ENCODE measurements at places on chromosomes 2 and 18. TPM values are rescaled to one million over a fixed set of nuclear protein-coding genes. Genes with fewer than 3 reads are reported as not detected.

The UBXN2A gene
- total RNA-seq = 13.2 TPM

The BCL2 gene
- total RNA-seq = 20.1 TPM

The RAX gene
- total RNA-seq = 0.07 TPM

The CDH2 gene
- total RNA-seq = 0.47 TPM

DNA sequence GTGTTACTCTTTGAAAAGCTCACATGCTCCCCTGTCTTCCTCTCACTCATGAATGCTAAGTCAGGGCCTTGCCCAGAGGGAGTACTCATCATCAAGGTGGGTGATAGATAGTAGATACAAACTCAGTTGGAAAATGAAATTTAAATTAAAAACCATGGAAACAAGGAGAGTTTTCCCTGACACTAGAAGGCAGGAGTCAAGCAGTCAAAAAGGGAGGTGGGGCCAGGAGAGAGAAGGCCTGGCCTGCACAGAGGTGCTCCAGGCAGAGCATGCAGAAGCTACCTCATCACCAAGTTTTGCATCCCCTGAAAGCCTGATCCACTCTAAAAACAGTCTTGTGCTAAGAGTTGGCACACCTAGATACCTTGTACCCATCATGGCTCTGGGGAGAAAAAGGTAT lies 143.7 kb downstream of the MYO5B start:
- DNase-seq = no peak

GRCh38 chr2:43519643-43520221 lies 76.1 kb downstream of the THADA start:
- DNase-seq = peak; percentile 46

GRCh38 chr2:109554758-109555157 lies 59.0 kb downstream of the SEPTIN10 start:
- DNase-seq = no peak

GRCh38 chr2:106205488-106205887 lies 11.4 kb upstream of the UXS1 start:
- no peak for DNase-seq

DNA sequence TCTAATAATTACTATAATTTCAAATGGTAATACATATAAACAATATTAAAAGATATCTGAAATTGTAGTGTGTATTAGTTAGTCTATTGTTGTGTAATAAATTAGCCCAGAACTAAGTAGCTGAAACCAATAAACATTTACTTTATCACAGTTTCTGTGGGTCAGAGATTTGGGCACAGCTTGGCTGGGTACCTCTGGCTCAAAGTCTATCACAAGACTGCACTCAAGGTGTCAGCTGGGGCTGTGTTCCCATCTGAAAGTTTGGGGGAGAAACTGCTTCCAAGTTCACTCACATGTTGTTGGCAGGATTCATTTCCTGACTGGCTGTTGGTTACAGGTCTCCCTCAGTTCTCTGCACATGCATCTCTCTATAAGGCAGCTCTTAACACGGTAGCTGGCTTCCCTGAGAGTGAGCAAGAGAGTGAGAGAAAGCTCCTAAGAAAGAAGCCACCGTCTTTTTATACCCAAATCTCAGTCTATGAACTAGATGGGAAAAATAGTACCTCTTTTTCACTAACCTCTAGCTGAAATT lies 25.6 kb upstream of the WIPF1 start:
- no peak for DNase-seq

DNA sequence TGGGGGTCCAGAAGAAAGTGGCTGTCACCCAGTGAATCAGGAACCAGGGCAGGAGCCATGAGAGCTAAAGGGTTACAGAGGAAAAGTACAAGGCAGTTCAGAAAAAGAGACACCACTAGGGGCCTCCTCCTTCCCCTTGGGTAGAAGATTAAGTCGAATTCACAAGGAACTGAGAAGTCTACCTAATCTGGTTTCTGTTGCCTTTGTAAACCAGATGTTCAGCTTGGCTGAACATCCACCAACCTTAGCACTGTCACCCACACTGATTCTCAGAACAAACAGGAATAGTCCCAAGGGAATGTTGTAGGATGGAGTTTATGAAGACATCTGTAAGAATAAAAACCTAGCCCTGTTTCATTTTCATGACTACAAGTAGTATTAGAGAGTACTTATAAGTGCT lies 90.4 kb upstream of the NOSTRIN start:
- DNase-seq = no peak

- DNase-seq = peak; percentile 80
Observed at GRCh38 chr2:236670235-236670620, 100.6 kb downstream of the ACKR3 start.

GRCh38 chr2:24816404-24816803 lies 23.2 kb downstream of the CENPO start:
- no peak for DNase-seq

DNA sequence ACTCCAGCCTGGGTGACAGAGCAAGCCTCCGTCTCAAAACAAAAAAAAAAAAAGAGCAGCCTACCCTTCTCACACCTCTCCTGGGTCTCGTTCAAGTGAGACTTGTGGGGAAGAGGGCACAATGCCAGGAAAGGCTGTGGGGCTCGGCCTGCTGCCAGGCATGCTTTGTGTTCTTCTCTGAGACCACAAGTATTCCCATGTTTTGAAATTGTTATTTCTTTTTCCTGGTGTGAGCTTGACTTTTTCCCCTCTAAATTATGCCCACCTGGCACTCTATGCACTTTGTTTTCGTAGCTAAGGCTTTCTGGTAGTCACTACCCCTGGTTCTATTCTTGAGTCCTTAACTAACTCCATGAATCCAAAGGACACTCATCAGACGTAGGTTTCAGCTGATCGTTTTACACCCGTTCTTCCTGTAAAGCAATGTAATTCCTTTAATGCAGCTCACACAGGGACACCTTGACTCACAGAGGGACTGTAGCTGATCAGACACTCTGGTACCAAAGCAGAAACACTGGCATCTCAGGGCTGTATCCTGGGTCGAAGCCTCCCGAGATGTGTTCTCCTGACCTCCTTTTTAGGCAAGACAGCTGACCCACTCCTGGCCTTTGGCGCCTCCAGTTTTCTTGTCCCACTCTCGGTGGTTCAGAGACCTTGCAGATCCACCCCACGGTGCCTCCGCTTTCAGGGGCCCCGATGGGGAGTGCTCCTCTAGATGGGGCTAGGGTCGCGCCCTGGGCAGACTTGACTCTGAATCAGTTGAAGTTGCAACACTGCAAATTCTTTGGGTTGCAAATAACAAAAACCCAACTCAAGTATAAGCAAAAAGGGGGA lies 193.3 kb upstream of the AGAP1 start:
- DNase-seq = no peak

DNA sequence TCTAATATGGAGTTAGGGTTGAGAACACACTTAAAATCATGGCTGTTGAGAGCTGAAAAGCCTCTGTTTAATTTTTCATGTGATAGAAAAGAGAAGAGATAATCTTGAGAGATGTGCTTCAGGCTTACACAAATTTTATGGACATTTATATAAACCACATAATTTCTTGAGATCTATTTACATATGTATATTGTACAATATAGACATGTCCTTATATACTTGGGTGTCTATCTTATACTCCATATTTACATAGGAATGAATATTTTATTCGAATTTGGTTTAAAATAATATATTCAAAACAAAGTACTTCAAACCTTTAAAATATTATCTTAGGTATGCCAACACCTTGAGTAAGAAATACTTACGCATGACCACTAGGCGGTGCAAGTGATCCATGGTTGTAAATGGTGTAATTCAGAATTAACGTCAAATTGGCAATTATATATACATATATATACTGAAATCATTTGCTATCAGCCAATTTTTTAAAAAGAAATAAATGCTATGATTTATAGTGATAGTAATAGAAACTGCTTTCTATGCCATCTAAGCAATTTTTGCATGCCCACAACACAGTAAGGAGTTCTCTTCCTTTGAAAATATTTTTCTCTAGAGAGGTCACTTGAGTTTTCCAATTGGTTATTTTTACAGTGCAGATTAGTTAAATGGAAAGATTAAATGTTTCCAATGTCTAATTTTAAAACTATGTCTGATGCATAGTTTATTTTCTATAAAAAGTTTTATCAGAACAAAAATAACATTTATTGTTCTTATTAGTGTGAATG lies 37.6 kb upstream of the SPAG16 start:
- no peak for DNase-seq

- no peak for DNase-seq
Observed at GRCh38 chr2:171541202-171541887, 19.1 kb downstream of the CYBRD1 start.

DNA sequence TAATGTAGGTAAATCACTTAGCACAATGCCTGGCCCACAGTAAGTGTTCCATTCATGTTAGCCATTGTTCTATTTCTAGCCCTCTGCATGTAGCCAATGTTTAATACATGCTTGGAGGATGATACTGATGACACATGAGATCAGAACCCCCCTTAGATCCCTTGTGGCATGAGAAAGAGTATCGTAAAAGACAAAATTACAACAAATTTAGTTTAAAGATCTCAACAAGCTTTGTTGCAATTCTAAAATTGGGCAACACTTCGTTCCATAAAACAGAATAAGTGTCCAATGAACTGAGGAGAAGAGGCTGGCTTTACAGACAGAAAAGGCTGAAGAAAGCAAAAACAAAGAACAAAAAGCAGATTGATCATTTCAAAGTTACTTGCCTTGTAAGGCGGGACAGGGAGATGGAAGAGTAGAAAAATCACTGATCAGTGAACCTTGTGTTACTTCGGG lies 148.7 kb upstream of the SLC1A4 start:
- DNase-seq = no peak

- DNase-seq = no peak
Observed at GRCh38 chr2:234378440-234378839, 118.4 kb downstream of the ARL4C start.

DNA sequence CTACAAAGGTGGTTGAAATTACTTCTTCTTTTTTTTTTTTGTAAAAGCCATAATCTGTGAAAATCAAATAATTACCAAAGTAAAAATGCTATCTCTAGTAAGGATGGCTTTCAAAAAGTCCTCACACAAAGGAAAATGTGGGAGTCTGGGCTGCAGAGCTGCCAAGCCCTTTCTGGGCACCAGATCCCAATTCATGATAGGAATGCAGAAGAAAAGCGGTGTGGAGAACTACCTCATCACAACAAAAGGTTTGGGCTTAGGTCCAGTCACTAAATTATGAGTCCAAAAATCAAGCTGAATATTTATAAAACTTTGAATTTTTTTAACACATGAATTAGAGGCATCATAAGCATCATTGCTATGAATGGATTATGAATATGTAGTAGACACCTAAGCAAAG lies 30.8 kb upstream of the EPHA4 start:
- no peak for DNase-seq

DNA sequence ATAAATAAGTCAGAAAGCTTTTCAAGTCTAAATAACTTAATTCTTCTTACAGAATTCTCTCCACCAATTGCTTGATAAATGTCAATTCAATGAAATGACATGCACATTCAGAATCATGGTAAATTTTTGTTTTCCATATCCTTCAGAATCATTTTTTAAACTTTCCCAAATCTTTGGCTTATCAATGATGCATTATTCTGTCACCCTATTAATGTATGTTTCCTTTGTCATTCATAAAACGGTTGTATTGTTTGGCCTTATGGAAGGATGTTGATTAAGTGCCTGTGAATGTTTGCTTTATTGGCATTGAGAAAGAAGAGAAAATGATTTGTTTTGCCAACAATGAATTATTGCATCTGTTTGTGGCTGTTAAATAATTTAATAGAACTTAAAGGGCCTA lies 260.9 kb downstream of the PLCL1 start:
- DNase-seq = no peak

DNA sequence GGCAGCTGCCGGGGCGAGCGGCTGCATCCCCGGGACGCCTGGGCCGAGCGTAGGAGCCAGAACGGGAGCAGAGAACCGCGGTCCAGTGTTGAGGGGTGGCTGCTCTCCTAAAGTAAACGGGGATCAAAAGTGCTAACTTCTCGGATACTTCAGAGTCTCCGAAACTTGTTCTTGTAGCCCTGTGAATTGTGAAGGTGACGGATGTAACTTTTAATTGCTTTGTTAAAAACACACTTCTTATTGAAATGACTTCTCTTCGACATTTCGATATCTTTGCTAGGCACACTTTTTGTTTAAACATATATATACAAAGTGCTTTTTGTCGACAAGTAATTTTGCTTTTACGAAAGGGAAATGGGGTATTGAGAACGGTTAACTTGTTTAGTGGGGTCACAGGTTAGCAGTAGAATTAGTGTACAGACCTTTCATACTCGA lies 540 bp downstream of the ATP9B start:
- DNase-seq = no peak

GRCh38 chr2:157838442-157839161 lies 37.5 kb downstream of the ACVR1 start:
- DNase-seq = no peak

DNA sequence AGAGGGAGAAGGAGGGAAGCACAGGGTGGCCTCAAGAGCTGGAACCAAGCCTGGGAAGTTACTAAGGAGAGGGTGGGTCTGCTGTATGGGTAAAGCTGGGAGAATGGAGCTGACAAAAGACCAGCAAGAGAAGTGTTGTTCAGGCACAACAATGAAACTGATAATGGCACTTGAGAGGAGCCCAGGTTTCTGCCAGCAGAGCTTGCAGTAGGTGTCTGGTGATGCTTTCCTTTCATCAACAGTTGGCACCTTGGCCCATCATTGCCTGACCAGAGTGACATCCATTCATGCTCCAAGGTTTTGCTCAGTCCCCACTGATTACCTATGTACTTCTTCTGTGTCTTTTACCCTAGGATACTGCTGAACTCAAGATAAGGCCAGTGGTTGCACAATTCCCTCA lies 92.9 kb upstream of the CXCR4 start:
- DNase-seq = no peak

DNA sequence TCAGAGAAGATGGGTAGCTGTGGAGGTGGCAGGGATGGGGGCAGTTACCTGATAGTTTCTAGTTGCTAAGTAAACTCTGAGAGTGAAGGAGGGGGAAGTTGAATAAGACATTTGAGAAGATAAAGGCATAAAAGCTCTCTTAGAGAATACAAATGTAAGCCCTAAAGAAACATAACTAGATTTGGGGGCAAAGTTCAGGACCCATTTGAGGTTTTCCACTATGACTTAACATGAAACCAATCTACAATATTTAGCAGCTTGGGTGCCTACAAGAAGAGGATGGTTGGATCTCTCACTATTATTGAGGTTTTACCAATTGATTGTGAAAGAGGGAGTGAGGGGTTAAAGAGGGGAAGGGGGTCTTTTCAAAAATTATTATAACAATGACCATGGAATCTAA lies 34.4 kb upstream of the LYPD6 start:
- DNase-seq = no peak

DNA sequence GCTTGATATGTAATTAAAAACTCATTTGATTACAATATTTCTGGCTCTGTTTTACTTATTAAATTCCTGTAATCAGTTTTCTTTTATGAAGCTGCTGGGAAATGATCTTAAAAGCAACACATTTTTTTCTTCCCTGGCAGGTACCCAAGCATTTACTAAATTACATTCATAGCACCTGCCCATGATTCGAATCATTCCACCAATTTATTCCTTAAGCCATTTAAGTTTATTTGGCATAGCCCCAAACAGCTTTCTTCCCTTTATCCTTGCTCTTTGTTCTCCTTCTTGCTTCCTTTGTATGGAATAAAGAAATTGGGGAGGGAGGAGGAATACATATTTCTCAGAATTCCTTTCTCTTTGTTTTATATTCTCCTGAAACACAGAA lies 241.3 kb downstream of the AGPS start:
- no peak for DNase-seq

GRCh38 chr2:229376866-229377265 lies 105.8 kb upstream of the PID1 start:
- no peak for DNase-seq
